ENCODE measurements at places on chromosomes 5 and 9. TPM values are rescaled to one million over a fixed set of nuclear protein-coding genes. Genes with fewer than 3 reads are reported as not detected.
A peak's percentile ranks its signal among the peaks of the same experiment; 100 is the strongest.

OR1L8 gene
- total RNA-seq = not detected

DNA sequence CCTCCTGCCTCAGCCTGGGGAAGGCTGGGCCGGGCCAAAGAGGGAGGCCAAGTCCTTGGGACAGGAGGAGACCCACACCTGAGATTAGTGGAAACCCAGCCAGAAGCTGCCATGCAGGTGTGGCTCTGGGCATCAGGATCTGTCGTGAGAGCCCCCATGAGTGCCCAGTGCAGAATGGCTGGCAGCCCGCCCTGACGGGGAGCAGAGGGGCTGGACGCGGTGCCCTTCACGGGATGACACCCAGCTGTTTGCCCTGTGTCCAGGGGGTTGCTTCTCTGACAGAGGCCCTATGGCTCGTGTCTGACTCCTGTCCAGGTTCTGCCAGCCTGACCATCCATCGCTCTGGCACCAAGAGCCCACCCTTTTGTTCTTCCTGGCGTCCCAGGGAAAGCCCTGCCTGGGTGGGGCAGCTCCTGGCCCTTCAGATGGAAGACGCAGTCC, 8.5 kb downstream of the DIPK1B start:
- H3K27me3 ChIP-seq = no peaks in the 10 kb centered on the region
- no peak overlapping the region for H3K4me3 ChIP-seq
- peaks cover 48% of the 10 kb centered on the region for H3K36me3 ChIP-seq
- H3K4me1 ChIP-seq = peaks cover 23% of the 10 kb centered on the region
- DNase-seq = no peak

- no peak overlapping the region for H3K4me3 ChIP-seq
- H3K36me3 ChIP-seq = no peaks in the 10 kb centered on the region
- no peak for DNase-seq
Observed at GRCh38 chr5:93748875-93749397, 7.5 kb upstream of the POU5F2 start.

SPATA31E1 gene
- not detected for total RNA-seq

DNA sequence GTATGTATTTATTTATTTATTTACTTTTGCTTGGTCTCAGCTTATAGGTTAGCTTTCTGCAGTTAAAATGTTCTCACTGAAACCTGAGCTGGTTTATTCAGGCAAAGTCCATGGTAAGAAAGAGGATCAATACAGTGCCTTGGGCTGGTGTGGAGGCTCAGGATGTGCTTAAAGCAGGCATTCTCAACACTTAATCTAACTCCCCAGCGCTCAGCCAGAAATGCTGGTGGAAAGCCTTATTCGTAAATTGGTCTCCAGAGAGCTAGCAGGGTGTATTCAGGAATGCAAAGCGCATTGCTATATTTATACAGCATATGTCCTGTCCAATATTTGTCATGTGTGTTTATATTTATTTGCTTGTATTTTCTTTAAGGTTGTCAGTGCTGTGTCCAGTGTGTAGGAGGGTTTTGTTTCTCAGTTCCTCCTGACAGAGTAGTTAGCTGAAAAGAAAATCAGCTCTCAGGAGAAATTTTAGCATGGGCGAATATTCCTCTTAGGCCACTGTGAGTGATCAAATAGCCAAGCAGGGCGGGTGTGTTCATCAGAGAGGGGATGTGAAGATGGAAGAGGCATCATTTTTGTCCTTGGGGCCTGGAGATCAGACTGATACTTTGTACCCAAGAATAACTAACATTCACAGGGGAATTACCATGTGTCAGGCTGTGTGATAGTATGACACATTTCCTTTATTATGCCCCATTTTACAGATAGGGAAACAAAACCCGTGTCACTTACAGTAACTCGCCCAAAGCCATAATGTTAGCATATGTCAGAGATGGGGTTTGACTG, 65.8 kb downstream of the DOCK2 start:
- DNase-seq = no peak
- H3K4me3 ChIP-seq = no peak overlapping the region
- H3K27me3 ChIP-seq = no peaks in the 10 kb centered on the region
- no peaks in the 10 kb centered on the region for H3K4me1 ChIP-seq
- no peaks in the 10 kb centered on the region for H3K36me3 ChIP-seq

GRCh38 chr5:67092535-67092934, 104.1 kb downstream of the CD180 start:
- H3K4me1 ChIP-seq = no peaks in the 10 kb centered on the region
- H3K27ac ChIP-seq = no peak overlapping the region

DNA sequence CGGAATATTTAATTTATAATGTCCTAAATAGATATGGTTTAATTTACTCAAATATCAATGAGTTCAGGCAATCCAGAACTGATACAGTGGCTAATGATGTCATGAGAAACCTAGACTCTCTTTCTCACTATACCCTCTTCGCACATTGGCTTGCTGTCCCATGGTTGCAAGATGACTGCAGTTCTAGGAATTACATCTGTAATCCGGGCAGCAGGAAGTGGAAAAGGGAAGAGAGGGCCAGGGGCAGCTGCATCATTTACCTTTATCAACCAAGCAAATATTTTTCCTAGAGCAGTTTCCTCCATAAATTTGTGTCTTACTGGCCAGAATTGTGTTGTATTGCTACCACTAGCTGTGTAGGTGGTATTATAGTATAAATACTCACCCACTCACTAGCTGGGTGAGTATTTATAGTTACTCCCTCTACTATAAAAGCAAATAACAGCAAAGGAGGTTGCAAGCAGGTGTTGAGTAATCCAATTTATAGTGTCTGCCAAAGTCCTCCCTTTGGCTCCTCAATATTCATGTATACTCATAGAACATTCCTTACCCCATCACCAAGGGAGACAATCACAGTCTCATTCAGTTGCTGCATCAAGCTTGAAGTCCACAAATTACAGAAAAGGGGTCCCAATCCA, 168.8 kb downstream of the DROSHA start:
- DNase-seq = no peak
- H3K27me3 ChIP-seq = no peaks in the 10 kb centered on the region
- no peak overlapping the region for H3K4me3 ChIP-seq
- no peaks in the 10 kb centered on the region for H3K4me1 ChIP-seq
- no peak overlapping the region for H3K27ac ChIP-seq
- no peaks in the 10 kb centered on the region for H3K36me3 ChIP-seq

GRCh38 chr5:137594717-137595116, 95.6 kb upstream of the SPOCK1 start:
- no peak overlapping the region for H3K4me3 ChIP-seq
- no peak overlapping the region for H3K27ac ChIP-seq
- H3K36me3 ChIP-seq = no peaks in the 10 kb centered on the region
- no peaks in the 10 kb centered on the region for H3K4me1 ChIP-seq

DNA sequence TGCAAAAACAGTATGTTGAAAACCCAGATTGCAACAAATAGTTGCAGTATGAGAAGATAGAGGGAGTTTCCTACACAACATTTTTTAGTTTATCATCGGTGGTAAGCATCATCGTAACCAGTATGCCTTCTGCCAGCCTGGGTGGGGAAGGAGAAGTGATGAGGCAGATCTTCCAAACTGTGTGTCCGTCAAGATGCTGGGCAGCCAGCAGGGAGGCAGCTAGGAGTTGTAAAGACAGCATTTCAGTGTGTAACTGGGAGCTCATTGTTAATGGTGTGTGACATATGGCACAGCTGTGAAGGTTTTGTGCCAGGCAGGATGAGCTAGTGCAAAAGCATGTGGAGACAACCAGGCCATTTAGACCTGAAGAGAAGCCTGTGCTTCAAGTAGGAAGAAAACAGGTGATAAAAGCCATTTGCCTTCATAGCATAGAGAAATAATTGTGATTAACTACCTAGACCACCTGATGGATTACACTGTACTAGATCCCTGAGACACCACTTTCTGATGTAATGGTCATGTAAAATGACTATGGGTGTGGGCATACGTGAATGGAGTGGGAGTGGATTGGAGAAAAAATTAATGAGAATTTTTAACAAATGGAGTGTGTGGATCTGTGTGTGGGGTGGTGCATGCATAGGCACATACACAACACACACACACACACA, 347.0 kb upstream of the ADAMTSL1 start:
- no peak for DNase-seq
- H3K36me3 ChIP-seq = no peaks in the 10 kb centered on the region
- no peaks in the 10 kb centered on the region for H3K4me1 ChIP-seq
- H3K27ac ChIP-seq = no peak overlapping the region

- no peak for DNase-seq
- H3K4me1 ChIP-seq = no peaks in the 10 kb centered on the region
- no peak overlapping the region for H3K27ac ChIP-seq
- H3K27me3 ChIP-seq = no peaks in the 10 kb centered on the region
- no peak overlapping the region for H3K4me3 ChIP-seq
- H3K36me3 ChIP-seq = no peaks in the 10 kb centered on the region
Observed at GRCh38 chr5:146785065-146785464, 93.5 kb downstream of the PPP2R2B start.

IFNE gene
- total RNA-seq = 5.5 TPM

- no peaks in the 10 kb centered on the region for H3K27me3 ChIP-seq
- H3K36me3 ChIP-seq = no peaks in the 10 kb centered on the region
- H3K27ac ChIP-seq = no peak overlapping the region
- H3K4me3 ChIP-seq = no peak overlapping the region
Observed at GRCh38 chr9:89008744-89009545, 17.7 kb downstream of the S1PR3 start.

GRCh38 chr5:522899-523440, 1.3 kb downstream of the SLC9A3 start:
- H3K4me1 ChIP-seq = peaks cover 42% of the 10 kb centered on the region
- no peaks in the 10 kb centered on the region for H3K36me3 ChIP-seq
- no peaks in the 10 kb centered on the region for H3K27me3 ChIP-seq
- peak overlapping the region; percentile 66 for H3K4me3 ChIP-seq
- H3K27ac ChIP-seq = no peak overlapping the region

DENND4C gene
- 89.1 TPM for total RNA-seq

- no peaks in the 10 kb centered on the region for H3K27me3 ChIP-seq
- H3K4me1 ChIP-seq = no peaks in the 10 kb centered on the region
- no peak overlapping the region for H3K4me3 ChIP-seq
- no peak for DNase-seq
Observed at GRCh38 chr9:105044518-105044917, 116.6 kb upstream of the ABCA1 start.

GRCh38 chr9:9846557-9846956, 766.2 kb downstream of the PTPRD start:
- H3K27ac ChIP-seq = no peak overlapping the region
- H3K4me1 ChIP-seq = no peaks in the 10 kb centered on the region
- no peak for DNase-seq
- H3K4me3 ChIP-seq = no peak overlapping the region
- no peaks in the 10 kb centered on the region for H3K27me3 ChIP-seq
- H3K36me3 ChIP-seq = no peaks in the 10 kb centered on the region

GRCh38 chr5:4544049-4544670, 596.0 kb upstream of the ADAMTS16 start:
- no peaks in the 10 kb centered on the region for H3K4me1 ChIP-seq
- DNase-seq = no peak
- H3K4me3 ChIP-seq = no peak overlapping the region
- no peaks in the 10 kb centered on the region for H3K27me3 ChIP-seq

- no peaks in the 10 kb centered on the region for H3K36me3 ChIP-seq
- no peaks in the 10 kb centered on the region for H3K4me1 ChIP-seq
- H3K4me3 ChIP-seq = peak overlapping the region; percentile 5
- H3K27me3 ChIP-seq = no peaks in the 10 kb centered on the region
- H3K27ac ChIP-seq = no peak overlapping the region
- DNase-seq = no peak
Observed at GRCh38 chr9:2837915-2838314, 6.0 kb downstream of the PUM3 start.

DNA sequence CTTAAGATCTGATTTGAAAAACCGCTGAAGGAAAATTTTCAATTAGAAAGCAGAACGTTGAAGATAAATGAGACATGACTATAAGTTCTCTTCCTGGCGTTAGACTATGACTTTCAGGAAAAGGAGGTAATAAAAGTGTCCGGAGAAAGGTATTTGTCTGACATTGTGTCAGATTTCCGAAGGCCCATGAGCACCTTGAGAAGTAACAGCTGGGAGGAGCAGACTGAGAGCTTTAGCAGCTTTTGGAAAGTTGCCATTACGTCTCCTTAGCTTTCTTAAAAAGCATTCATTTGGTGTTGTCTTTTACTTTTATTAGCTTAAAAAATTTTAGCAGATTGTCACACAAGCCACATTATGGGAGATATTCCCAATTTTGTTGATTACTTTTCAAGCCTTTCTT, 363.5 kb downstream of the NDUFS4 start:
- no peaks in the 10 kb centered on the region for H3K36me3 ChIP-seq
- H3K4me3 ChIP-seq = no peak overlapping the region
- DNase-seq = no peak
- no peaks in the 10 kb centered on the region for H3K27me3 ChIP-seq

- H3K27ac ChIP-seq = no peak overlapping the region
- DNase-seq = no peak
- peaks cover 25% of the 10 kb centered on the region for H3K36me3 ChIP-seq
- H3K27me3 ChIP-seq = no peaks in the 10 kb centered on the region
- H3K4me1 ChIP-seq = no peaks in the 10 kb centered on the region
Observed at GRCh38 chr5:126628102-126628501, 27.4 kb downstream of the PHAX start.

RASEF gene
- 9.9 TPM for total RNA-seq

DNA sequence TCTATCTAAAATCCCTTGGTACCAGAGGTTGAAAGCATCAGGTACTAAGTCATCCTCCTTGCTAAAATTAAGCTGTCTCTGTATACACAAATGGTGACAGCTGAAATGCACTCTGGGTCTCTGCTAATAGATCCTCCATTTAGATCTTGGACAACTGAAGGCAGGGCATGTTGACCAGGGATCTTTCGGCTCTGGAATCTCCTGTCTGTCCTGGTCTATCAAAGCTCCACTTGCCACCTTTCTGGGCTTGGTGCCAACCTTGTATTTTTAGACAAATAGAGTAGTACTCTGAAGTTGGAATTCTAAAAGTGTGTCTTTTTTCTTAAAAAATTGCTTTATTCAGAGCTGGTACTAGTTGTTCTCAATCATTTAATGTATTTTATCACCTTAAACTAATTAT, 135.2 kb upstream of the HMHB1 start:
- H3K4me3 ChIP-seq = no peak overlapping the region
- DNase-seq = no peak
- H3K27ac ChIP-seq = no peak overlapping the region
- H3K4me1 ChIP-seq = no peaks in the 10 kb centered on the region
- no peaks in the 10 kb centered on the region for H3K36me3 ChIP-seq

DNA sequence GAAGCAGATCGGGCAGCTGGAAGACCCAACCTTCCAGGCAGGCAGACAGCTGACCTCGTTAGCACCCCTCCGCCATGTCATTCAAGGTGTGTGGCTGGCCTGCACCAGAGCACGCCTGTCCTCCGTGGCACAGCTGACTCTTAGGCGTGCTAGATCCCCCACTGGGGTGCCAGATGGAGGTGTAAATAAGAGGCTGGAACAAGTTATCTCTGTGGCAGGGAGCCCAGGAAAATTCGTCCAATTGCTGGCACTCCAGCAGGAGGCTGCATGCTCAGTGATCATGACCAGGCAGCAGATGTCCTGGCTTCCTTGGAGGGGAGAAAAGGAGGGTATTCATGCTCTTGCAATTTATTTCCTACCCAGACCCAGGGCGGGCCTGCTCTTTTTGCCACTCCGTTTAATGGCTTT, 7.8 kb upstream of the ALDOB start:
- peak; percentile 75 for DNase-seq
- peak overlapping the region; percentile 90 for H3K27ac ChIP-seq
- no peaks in the 10 kb centered on the region for H3K4me1 ChIP-seq

GRCh38 chr9:70117835-70118319, 74.2 kb downstream of the MAMDC2 start:
- H3K27ac ChIP-seq = no peak overlapping the region
- no peaks in the 10 kb centered on the region for H3K27me3 ChIP-seq
- H3K4me1 ChIP-seq = no peaks in the 10 kb centered on the region
- no peak overlapping the region for H3K4me3 ChIP-seq

GRCh38 chr9:136011703-136012496, 50.7 kb upstream of the UBAC1 start:
- DNase-seq = peak; percentile 65
- peaks cover 36% of the 10 kb centered on the region for H3K36me3 ChIP-seq
- peak overlapping the region; percentile 23 for H3K27ac ChIP-seq
- H3K27me3 ChIP-seq = no peaks in the 10 kb centered on the region
- no peak overlapping the region for H3K4me3 ChIP-seq

Data from Peyer's patch (tissue), 4 donors.